ENCODE measurements at places on chromosomes 2 and 18.

GRCh38 chr2:102147935-102148334 lies 5.4 kb downstream of the IL1R1 start:
- no peak for DNase-seq

GRCh38 chr2:74714691-74715080 lies 60.6 kb downstream of the SEMA4F start:
- DNase-seq: no peak

GRCh38 chr2:199485732-199486335 lies 28.1 kb upstream of the SATB2 start:
- no peak for DNase-seq

DNA sequence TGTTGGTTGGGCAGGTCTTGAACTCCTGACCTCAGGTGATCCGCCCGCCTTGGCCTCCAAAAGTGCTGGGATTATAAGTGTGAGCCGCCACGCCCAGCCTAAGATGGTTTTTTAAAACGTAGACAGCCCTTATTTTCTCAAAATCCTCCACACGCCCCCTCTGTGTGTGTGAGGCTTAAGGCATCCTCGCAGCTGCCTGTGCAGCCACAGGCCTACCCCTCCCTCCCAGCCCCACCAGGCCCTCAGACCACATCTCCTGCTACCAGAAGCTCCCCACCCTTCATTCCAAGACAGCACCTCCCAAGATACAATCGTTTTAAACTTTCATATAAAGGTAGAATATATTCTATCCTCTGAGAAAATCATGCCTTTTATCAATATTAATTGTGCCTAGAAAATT lies 4.8 kb downstream of the ANO7 start:
- DNase-seq: no peak

GRCh38 chr2:74250189-74250631 lies 51.8 kb downstream of the MTHFD2 start:
- DNase-seq: peak; percentile 40
